NCI-H2081 treated with DMSO at 0.1 percent for 48 hours (cell line): ENCODE measurements at places on chromosomes 6 and 20.

- DNase-seq = no peak
These were observed 738 bp downstream of the RALGAPB start for GRCh38 chr20:38473367-38473795.

- no peak for DNase-seq
These were observed 24.4 kb downstream of the SYNDIG1 start for GRCh38 chr20:24493661-24494459.

- no peak for DNase-seq
These were observed 4.2 kb upstream of the CTCFL start for GRCh38 chr20:57529160-57529585.

GRCh38 chr6:15246666-15247499, 1.0 kb downstream of the JARID2 start:
- DNase-seq = no peak

DNA sequence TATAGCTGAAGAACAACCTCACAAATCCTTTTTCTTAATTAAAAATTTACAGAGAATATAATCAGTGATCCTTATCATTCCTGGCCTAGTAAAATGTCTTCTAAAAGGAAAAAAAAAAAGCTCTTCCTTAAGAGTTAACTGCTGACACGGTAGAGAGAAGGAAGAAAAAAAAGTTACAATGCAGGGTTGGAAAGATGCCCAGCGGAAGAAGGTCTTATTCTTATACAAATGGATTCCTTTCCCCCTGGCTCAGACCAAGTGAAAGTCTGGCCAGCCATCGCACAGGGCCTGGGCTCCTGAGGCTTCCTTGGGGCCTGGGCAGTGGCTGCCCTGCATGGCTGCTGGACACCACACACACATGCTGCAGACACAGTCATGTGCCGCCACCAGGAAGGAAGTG, 688.6 kb downstream of the TENT5A start:
- DNase-seq = no peak

DNA sequence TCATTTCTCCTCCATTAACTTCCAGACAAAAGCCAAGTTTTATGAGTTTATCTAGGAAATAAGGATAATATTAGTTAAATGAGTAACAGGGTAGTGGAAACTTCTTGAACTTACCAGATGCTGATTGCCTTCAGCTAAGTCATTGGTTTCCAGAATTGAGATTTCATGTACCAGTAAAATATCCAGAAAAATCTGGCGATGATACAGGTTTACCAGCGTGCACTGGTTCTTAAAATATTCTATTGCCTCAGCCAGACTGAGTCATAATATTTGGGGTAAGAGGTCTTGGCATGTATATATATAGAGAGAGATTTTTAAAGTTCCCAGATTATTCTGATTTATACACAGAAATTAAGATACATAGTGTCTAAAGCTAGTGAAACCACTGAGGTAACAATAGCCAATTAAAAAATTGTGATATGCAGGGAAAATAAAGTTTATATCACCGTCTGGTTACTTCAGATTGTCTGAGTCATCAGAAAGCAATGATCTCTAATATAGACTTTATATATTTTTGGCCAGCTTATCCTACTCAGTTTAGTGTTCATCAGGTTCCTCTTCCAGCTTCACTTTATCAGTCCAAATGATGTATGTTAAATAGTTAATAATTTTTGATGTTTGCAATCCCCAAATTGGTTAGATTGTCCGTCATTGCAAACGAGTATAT, 39.5 kb upstream of the SDHAF4 start:
- no peak for DNase-seq
